ENCODE measurements at places on chromosomes 6 and 20.

- DNase-seq = no peak
Measured at GRCh38 chr20:50416269-50417022, 93.7 kb upstream of the PTPN1 start.

DNA sequence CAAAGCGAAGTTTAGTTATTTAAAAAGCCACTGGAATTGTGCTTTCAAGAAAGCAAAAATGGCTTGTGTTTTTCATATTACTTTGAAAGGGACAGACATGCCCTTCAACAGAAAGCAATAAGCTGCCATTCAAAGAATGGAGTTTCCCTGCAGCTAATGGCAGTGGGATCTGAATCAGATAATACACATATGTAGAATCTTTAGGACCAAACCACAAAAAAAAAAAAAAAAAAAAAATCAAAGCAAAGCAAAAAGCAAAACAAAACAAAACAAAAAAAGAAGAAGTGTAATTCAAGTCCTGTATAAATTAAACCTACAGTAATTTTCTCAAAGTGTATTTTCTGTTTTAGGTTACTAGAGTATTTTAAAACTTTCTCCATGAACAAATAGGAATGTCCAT lies 63.6 kb upstream of the ZNF217 start:
- no peak for DNase-seq

DNA sequence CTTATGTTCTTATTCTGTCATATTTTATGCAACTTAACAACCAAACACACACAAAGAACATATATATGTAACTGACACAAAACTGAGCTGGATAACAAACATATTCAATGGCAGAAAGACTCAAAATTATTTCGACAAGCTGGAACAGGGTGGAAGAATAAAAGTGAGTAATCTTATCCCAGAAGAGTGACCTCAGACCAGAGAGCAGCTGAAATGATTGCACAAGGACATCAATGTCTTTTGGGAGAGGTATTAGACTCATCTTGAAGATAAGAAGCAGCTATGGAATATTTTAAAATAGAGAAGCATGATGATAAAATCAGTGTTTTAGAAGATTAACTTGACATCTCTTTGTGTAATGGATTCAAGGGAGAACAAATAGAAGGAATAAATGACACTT lies 191.6 kb upstream of the PRDM1 start:
- DNase-seq = no peak

GRCh38 chr20:46850416-46850815 lies 44.2 kb upstream of the EYA2 start:
- no peak for DNase-seq

DNA sequence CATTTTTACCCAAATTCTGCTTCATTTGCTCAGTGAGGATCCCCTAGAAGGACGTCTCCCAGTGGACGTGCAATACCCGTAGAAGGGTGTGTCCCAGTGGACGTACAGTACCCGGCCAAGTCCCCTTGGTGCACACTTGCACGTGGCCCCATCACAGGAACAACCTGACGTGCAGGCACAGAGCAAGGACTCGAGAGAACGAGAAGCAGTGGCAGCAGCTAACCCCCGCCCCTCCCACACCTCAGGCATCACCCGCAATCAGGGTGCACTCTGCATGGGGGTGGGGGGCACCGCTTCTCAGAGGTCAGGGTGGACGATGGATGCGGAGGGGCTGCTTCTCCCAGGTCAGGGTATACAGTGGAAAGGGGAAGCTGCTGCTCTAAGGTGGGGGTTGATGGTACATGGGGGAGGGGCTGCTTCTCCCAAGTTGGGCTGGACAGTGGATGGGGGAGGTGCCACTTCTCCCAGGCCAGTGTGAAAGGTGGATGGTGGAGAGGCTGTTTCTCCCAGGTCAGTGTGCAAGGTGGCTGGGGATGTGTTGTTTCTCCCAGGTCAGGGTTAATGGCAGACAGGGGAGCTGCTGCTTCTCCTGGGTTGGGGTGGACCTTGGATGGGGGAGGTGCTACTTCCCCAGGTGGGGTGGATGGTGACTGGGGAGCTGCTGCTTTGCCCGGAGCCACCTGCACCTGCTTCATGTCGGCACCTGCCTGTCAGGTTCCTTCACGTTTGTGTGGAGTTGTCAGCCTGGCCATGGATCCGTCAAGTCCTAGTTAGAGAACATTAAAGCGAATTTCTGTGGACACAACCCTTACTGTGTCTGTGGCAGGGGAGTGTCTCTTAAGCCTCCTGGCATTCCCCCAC lies 1.0 kb upstream of the THBS2 start:
- no peak for DNase-seq

DNA sequence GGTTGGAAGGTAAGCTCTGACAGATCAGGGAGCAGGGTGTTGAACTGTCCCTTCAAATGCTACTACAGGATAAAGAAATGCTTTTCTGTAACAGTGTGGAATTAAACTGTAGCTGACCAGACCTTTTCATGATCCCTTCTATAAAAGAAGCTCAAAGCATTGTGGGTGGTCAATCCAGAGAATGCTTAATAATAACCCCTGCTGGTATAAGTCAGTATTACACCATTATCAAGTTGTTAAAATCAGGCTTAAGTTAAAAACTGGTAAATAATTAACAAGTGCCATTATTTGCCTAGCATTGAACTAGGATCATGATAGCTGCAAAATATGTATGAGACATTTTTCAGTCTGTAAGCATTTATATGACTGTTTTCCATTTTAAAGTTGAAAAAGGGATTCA lies 468.9 kb downstream of the PKHD1 start:
- DNase-seq = no peak

Measured in prostate gland (tissue), 2 donors.